Mesenchymal stem cell (in vitro differentiated cells and primary cell): ENCODE measurements at places on chromosomes 13 and 19.

GRCh38 chr19:4537953-4538600, 1.8 kb downstream of the LRG1 start:
- DNase-seq = no peak

GRCh38 chr19:7230826-7231225, 63.4 kb downstream of the INSR start:
- DNase-seq = no peak

- peak; percentile 46 for DNase-seq
Observed at GRCh38 chr19:1400281-1401137, 833 bp downstream of the GAMT start.

DNA sequence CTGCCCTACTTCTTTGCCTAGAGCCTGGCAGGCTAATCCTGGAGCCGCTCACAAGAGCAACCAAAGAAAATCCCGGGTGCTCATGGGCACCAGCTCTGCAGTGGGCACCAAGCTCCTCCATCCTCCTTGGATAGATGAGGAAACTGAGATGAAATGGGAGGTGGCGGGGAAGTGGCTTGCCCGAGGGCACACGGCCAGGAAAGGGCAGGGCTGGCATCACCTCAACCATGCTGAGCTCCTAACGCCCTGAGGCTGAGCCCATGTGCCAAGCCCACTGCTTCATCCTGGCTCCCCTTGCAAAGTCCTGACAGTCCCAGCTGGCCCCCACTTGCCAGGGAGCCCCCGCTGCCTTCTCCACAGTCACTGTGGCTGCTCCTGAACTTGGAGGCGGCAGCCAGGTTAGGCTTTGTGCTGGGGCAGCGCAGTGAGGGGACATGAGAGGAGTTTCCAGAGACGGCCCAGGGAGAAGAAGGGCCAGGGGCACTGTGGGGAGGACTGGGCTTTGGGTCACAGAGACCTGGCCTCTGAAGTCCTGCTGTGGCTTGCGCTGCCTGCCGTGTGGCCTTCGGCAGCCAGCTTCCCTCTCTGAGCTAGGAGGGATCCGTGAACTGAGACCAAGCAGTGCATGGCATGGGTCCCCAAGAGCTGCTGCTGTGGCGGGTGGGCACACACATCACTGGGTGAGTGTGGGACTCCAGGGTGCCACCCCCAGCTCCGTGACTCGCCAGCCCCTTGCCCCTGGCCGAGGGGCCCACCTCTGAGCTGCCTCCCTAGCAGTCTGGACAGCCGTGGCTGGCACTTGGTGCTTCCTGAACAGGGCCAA, 17.5 kb downstream of the TMED1 start:
- no peak for DNase-seq

DNA sequence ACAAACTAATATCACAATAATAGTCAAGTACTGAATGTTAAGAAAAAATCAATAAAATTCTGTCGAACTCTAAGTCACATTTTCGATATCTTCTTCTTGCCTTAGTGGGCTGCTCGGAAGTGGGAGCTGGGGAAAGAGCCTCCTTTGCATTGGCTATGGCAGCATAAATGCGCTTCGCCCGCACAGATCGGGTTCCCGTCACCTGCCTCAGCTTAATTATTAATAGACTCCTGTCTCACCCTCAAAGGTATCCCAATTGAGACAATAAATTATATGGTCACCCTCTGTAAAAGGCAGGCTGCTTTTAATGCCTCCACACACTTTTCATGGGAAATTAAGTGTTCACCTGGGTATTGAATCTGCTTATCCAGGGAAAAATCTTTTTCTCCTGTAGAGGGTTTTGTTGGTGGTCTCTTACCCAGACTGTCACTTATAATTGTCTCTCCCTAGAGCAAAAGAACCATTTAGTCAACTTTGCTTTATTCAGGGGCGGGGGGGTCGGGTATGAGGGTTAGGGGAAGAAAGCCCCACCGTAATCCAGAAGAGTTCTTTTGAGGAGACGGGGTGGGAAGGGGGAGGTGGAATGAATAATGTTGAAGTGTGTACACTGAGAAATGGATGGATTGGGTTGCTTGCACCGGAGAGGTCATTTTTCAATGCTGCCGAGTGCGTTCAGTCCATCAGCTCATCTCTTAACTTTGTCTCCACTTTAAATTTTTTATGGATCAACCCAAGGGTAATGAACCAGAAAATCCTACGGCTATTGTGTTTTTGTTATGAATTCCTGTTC, 682.6 kb upstream of the SGCG start:
- no peak for DNase-seq

GRCh38 chr13:48801255-48801654, 147.5 kb downstream of the CYSLTR2 start:
- DNase-seq = peak; percentile 44

- DNase-seq = peak; percentile 65
Observed at GRCh38 chr19:11382898-11383705, 1.0 kb downstream of the EPOR start.

- no peak for DNase-seq
Observed at GRCh38 chr19:3013263-3013725, 15.8 kb downstream of the TLE2 start.

- DNase-seq = no peak
Observed at GRCh38 chr13:112145551-112146360, 78.8 kb downstream of the SOX1 start.

GRCh38 chr13:40192452-40192851, 474.0 kb downstream of the FOXO1 start:
- no peak for DNase-seq

GRCh38 chr19:30910485-30911240, 438.6 kb downstream of the TSHZ3 start:
- no peak for DNase-seq

- DNase-seq = no peak
Observed at GRCh38 chr19:14719162-14719561, 29.3 kb downstream of the ZNF333 start.

- DNase-seq = peak; percentile 55
Observed at GRCh38 chr19:12937093-12937926, 1.1 kb upstream of the CALR start.

GRCh38 chr13:49097374-49097773, 121.7 kb downstream of the FNDC3A start:
- DNase-seq = peak; percentile 80

DNA sequence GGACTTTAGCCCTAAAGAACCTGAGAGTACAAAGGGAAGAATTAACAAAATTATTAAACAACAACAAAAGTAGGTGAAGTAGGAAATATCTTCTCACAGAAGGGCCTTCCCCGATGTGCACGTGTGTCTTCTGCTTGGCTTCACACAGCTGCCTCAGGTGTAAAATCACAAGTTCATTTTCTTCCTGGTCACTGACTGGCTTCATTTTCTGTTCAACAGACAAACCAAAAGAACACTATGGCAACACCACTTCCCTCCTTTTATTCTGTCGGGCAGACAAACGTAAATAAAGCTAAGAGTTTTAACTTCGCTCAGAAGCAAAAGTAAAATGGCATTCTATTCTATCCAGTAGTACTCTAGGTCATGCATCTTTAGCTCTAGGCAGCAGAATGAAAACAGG, 140.9 kb downstream of the TBC1D4 start:
- DNase-seq = no peak

DNA sequence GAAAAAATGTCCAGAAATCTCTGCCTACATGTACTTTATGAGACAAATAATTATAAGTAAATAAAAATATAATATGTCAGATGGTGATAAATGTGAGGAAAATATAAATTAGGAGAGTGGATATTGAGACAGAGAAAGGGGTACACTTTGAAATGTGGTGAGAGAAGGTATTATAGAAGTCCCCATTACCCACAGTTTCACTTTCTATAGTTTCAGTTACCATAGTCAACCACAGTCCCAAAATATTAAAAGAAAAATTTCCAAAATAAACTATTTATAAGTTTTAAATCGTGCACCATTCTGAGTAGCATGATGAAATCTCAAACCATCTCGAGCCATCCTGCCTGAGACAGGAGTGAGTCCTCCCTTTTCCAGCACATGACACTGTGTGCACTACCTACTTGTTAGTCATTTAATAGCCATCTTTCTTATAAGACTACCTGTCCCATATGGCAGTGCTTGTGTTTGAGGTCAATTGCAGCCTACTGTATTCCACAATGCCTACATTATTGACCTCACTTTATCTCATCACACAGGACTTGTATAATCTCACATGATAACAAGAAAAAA, 653.7 kb downstream of the DACH1 start:
- DNase-seq = no peak

DNA sequence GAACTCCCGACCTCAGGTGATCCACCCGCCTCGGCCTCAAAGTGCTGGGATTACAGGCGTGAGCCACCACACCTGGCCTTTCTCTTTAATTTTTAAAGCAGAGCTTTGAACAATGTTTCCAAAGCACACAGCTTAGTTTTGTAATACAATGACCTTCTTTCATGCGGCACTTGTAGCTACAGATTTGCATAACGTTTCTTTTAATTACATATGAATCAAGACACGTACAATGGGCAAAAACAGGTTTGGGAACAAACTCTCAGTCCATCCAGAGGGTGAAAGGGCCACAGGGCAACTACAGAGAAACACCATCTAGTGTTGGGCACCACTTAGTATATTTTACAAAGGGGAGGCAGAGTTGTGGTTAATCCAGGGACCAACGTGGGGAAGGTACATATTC, 19.0 kb upstream of the S1PR4 start:
- no peak for DNase-seq

- peak; percentile 65 for DNase-seq
Observed at GRCh38 chr19:47330466-47330869, 1.5 kb upstream of the C5AR2 start.

- no peak for DNase-seq
Observed at GRCh38 chr19:45911291-45911690, 3.3 kb downstream of the NANOS2 start.

- no peak for DNase-seq
Observed at GRCh38 chr19:36209372-36209771, 5.1 kb downstream of the ZNF565 start.

DNA sequence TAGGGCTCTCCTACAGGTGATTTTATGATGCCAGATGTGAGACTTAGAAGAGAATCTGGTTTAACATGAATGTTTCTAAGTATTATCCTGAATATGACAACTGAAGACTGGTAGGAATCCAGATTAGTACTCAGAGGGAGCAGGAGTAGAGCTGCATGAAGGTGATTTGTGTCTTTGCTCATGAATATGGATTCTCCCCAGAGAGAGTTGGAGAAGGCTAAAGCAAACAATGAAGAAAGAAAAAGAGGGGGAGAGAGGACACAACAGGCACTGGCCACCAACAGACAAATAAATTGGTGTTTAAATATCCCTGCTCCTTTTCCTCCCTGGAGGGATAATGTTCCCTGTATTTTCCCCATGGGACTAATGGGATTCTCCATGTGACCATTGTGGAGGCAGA, 427.0 kb upstream of the KLF12 start:
- no peak for DNase-seq

GRCh38 chr19:10518444-10519361, 1.5 kb upstream of the S1PR5 start:
- no peak for DNase-seq

DNA sequence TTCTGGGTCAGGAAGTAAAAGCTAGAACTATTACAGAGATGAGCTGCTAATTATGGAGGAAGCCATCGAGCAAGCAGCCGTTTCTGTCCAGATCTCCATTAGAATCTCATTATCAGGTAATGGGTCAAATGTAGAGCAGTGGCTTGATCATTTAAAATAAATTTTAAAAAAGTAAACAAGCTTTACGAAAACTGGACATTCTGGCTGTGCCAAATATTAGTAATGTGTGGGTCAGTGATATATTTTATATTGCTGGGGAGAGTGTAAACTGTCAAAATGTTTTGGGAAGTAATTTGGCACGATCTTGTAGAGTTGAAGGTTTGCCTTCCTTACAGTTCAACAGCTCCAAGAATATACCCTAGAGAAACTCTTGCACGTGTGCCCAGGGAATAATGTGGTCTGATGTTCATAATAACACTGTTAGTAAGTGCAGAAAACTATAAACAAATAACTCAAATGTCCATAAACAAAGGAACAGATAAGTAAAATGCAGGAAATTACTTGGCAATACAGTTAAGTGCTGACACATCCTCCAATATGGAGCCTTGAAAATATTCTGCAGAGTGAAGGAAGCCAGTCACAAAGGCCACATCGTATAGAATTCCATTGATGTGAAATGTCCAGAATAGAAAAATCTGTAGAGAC, 127.2 kb upstream of the UBL3 start:
- DNase-seq = peak; percentile 59

- no peak for DNase-seq
Observed at GRCh38 chr19:17610384-17610783, 54.9 kb downstream of the COLGALT1 start.

DNA sequence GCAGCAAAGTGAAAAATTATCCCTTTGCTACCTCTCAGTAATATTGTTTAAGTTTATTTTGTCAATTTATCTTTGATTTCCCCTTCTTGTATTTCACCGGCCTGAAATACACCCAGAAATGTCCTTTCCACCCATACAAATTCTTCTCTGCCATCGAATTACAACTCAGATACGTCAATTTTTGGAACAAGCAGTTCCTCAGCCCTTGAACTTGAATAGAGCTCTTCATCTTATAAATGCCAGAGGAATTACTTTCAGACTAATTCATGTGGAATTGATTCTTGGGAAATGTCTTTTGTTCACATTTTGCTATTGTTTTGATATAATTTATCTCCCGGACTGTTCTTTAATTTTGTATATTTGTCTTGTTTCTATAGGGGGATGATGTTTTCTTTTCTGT, 1359.3 kb upstream of the MIR17HG start:
- no peak for DNase-seq

DNA sequence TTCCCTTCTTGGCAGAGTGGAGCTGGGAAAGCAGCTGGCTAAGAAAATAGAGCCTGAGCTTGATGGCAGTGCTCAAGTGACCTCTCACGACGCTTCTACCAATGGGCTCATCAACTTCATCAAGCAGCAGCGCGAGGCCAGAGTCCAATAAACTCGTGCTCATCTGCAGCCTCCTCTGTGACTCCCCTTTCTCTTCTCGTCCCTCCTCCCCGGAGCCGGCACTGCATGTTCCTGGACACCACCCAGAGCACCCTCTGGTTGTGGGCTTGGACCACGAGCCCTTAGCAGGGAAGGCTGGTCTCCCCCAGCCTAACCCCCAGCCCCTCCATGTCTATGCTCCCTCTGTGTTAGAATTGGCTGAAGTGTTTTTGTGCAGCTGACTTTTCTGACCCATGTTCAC, 4.3 kb upstream of the PDCD2L start:
- DNase-seq = no peak

DNA sequence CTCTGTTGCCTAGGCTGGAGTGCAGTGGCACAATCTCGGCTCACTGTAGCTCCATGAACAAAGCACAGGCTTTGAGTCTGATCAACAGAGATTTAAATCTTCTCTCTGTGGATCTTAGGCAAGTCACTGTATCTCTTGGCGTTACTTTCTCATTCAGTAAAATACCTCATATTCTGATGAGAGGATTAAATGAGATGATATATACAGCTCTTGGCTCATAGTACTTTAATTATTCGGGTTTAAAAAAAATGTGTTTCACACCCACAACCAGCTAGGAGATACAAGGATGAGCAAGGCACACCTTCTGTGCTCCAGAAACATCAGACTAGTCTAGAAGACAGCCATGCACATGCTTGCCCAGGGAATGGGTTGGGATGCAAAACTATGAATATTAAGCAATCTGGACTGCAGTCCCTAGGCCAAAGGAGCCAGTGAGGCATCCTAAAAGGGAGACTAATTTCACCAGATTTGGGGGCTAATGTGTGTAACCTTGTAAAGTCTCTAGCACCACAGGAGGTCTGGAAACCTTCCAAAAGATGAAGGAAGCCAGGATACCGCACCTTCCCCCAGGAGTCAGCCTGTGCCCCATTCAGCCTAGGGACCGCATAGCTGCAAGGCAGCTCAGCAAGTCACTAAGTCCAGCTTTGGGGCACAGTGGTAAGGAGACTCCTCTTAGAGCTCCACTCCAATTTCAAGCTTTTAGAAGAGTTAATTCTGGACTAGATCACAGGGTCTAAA, 2.5 kb downstream of the VPS36 start:
- DNase-seq = no peak
